ENCODE measurements at places on chromosomes 16 and 17.

DNA sequence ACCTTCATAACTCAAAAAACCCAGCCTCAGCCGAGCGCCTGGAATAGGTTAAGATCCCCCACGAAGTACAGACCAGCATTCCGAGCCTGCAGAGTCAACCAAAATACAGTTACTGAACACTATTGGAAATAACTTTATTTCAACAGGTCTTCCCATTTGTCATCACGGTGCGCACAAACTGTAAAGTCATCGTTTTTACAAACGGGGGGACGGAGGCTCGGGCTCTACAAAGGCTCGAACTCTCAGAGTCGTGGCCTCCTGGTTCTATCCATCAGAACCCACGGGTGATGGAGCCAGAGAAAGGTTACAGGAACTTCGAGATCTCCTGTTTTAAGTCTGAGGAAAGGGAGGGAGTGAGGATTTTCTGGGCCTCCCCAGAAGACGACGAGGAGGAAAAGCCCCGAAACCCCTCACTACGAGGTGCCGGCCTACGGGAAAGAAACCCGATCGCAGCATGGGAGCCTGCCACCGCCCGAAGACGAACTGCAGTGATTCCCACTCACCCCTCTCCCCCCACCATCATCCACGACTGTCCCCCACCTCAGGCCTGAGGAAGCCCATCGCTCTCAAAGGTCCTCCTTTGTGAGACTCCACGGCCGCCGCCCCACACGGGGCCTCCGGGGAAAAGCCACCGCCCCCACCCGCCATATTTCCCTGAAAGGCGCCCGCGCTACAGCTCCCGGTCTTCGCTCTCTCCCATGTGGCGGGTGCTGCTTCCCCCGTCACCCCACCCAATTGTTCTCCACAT, 917 bp downstream of the YWHAE start:
- peaks cover 16% of the 10 kb centered on the region for H3K4me1 ChIP-seq
- peaks cover 4% of the 10 kb centered on the region for H3K36me3 ChIP-seq
- peak overlapping the region; percentile 93 for H3K4me3 ChIP-seq
- no peaks in the 10 kb centered on the region for H3K27me3 ChIP-seq

GRCh38 chr16:66547101-66547989, 2.6 kb downstream of the TK2 start:
- no peak for DNase-seq
- H3K4me3 ChIP-seq = no peak overlapping the region
- H3K36me3 ChIP-seq = no peaks in the 10 kb centered on the region
- no peaks in the 10 kb centered on the region for H3K27me3 ChIP-seq

DNA sequence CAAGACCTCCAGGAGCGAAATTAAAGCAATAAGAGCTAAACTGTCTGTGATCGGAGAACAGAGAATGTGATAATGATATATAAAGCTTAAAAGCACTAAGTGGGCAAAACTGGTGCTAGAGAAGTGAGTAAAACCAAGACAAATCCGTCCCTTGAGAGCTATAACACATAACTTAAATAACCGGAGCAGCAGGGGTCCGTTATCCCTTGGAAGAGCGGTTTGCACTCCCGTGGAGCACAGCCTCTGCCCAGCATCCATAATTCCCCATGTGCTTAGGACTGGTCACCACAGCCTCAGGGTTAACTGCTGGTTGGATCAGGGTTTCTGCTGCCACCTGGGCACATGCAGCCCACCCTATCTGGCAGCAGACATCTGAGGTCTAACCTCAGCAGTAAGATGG, 489.0 kb downstream of the NPIPA7 start:
- H3K36me3 ChIP-seq = no peaks in the 10 kb centered on the region
- no peak overlapping the region for H3K4me3 ChIP-seq
- no peaks in the 10 kb centered on the region for H3K4me1 ChIP-seq
- DNase-seq = no peak

- H3K4me3 ChIP-seq = no peak overlapping the region
- no peaks in the 10 kb centered on the region for H3K4me1 ChIP-seq
- no peaks in the 10 kb centered on the region for H3K36me3 ChIP-seq
Observed at GRCh38 chr17:58369214-58370031, 17.4 kb upstream of the SUPT4H1 start.

- no peak overlapping the region for H3K27ac ChIP-seq
- H3K36me3 ChIP-seq = no peaks in the 10 kb centered on the region
- H3K27me3 ChIP-seq = no peaks in the 10 kb centered on the region
- H3K4me1 ChIP-seq = no peaks in the 10 kb centered on the region
- no peak overlapping the region for H3K4me3 ChIP-seq
Observed at GRCh38 chr16:75794426-75794825, 68.1 kb upstream of the CPHXL start.

- H3K27ac ChIP-seq = no peak within 1 kb of the TSS
- no peak for DNase-seq
- peak within 1 kb of the TSS; percentile 24 for H3K4me3 ChIP-seq
Observed at GRCh38 chr17:6069539-6070429, at the start of gene WSCD1. Gene WSCD1 (plus strand): TSS chr17:6070379. CDS start chr17:6080659, 10,280 bp downstream.

DNA sequence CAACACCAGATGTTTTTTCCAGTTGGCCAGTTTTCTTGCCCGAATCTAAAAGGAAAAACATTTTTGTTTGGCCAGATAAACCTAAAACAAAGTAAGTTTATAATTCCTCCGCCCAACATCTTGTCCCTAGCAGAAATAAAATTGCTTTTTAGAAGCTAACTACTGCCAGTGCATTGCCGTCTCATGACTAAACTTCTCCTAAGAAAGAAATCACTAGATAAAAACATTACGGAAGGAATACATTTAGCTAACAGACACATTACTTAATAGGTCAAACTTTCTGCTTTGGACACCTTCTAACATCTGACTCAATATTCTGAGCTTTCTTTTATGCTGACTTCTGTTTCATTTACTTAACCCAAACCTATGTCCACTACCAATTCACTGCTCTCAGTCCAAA, 36.2 kb downstream of the FBXL20 start:
- no peaks in the 10 kb centered on the region for H3K4me1 ChIP-seq
- no peak overlapping the region for H3K27ac ChIP-seq
- no peaks in the 10 kb centered on the region for H3K36me3 ChIP-seq
- no peaks in the 10 kb centered on the region for H3K27me3 ChIP-seq
- DNase-seq = no peak

- H3K36me3 ChIP-seq = no peaks in the 10 kb centered on the region
- no peak for DNase-seq
- H3K27ac ChIP-seq = no peak overlapping the region
- H3K27me3 ChIP-seq = no peaks in the 10 kb centered on the region
- no peaks in the 10 kb centered on the region for H3K4me1 ChIP-seq
Observed at GRCh38 chr16:68985855-68986254, 119.6 kb upstream of the HAS3 start.

DNA sequence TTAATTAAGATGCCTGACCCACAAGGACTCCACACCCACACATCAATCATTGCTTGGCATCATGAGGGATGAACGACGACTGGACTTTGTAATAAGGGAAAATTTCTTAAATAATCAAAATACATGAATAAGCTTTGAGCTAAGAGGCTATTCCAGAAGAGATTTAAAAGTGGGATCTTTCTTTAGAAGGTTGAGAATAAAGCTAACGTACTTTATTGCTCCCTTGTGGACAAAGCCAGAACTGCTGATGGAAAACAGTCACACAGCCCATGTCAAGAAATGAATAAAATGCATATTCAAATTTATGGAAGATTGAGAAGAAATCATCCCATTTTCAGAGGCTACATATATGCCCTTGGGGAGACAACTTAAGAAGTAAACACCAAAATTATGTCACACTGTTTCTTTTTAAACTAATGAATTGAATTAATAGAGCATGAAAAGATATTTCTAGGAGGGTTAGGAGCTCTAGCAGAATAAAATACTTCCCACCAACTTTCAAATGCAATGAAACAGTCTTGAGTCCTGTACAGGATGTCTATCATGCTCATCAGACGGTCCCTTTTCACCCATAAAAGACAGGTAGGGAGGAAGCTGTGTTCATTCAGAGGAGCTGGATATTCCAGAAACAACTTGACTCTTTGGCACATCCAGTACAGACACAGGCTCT, 60.2 kb upstream of the PHOSPHO1 start:
- H3K27ac ChIP-seq = no peak overlapping the region
- H3K4me3 ChIP-seq = no peak overlapping the region
- peak; percentile 12 for DNase-seq
- H3K27me3 ChIP-seq = no peaks in the 10 kb centered on the region
- H3K4me1 ChIP-seq = no peaks in the 10 kb centered on the region

DNA sequence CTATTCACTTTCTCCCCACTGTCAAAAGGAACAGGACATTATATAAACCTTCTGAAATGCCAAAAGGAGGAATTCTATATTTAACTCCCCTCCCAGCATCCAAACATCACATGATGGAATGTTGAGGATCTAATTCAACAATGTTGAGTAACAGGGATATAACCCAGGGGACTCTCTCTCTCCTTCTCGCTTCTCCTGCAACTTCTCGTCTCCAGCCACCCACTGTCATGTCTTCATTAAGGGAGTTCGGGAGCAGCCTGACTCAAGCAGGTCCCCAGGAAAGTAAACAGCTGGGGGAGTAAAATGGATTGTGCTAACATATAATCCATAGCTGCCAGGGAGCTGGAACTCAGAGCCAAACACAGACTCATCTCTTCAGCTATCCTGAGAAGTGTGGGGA, 51.7 kb downstream of the GRIN2A start:
- H3K4me3 ChIP-seq = no peak overlapping the region
- H3K4me1 ChIP-seq = peaks cover 7% of the 10 kb centered on the region
- no peak for DNase-seq
- H3K27ac ChIP-seq = 0 out of 2 replicates have a peak overlapping the region, but pooled peaks have one; percentile 36
- H3K36me3 ChIP-seq = no peaks in the 10 kb centered on the region

GRCh38 chr17:19996502-19996901, 12.7 kb upstream of the SPECC1 start:
- no peak overlapping the region for H3K27ac ChIP-seq
- H3K4me1 ChIP-seq = no peaks in the 10 kb centered on the region
- no peak for DNase-seq

DNA sequence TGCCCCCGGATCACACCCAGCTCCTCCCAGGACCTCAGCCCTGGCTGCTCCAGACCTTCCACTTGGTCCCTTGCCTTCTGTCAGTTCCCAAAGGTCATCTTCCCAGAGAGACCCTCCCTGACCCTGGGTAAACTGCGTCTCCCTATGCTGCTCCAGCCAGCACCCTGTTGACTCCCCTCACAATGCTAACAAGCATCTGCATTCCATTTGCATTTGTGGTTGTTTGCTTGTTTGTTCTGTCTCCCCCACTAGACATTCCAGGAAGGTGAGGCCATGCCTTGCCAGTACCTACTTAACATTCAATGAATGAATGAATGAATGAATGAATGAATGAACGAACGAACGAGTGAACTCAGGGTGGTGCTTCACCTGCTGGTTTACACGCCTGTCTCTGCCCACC, 171.2 kb downstream of the WSCD1 start:
- DNase-seq = no peak
- no peak overlapping the region for H3K27ac ChIP-seq
- no peaks in the 10 kb centered on the region for H3K4me1 ChIP-seq
- H3K27me3 ChIP-seq = no peaks in the 10 kb centered on the region

- H3K4me3 ChIP-seq = no peak within 1 kb of the TSS
- H3K4me1 ChIP-seq = no peaks in the 10 kb centered on the region
- H3K27me3 ChIP-seq = no peaks in the 10 kb centered on the region
- H3K36me3 ChIP-seq = no peaks in the 10 kb centered on the region
- DNase-seq = no peak
Observed at GRCh38 chr17:3557768-3558583, at the start of gene TRPV3. Gene TRPV3 (minus strand): TSS chr17:3557812. CDS start chr17:3554850, 2,962 bp downstream.

DNA sequence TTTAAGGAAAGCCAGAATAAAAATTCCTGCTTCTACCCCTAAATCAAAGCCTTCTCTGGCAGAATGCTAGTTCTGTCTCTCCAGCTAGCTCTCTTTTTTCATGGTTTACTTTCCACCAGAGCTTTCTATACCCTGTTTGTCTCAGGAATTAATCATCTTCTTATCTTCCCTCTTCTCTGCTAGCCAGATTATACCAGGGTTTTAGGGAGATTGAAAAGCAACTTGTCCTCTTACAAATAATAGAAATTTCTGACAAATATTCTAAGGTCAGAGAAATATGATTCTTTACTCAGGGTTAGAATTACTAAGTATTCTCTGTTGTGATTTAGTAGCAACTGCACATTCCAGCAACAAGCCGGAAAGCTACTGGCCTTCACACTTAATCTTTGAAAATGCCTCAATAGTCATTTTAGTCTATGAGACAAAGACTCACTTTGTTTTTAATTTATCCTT, 166.4 kb downstream of the TANC2 start:
- H3K4me3 ChIP-seq = no peak overlapping the region
- H3K27me3 ChIP-seq = no peaks in the 10 kb centered on the region
- H3K36me3 ChIP-seq = no peaks in the 10 kb centered on the region
- H3K27ac ChIP-seq = peak overlapping the region; percentile 11
- no peak for DNase-seq

DNA sequence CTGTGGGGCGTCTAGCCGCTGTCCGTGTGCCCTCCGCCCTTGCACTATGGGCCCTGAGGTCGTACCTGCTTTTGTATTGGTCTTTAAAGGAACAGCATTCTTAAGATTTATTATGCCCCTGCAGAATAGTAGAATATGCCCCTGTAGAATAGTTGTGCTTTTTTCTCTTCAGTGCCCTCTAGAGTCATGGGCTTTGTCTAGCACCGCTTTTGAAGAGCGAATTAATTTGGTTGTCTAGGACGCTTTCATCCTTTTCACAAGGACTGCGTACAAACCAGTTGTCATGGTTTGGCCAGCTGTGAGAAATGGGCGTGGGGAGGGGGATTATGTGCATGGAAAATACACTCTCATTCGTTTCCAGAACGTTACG, 621 bp downstream of the CEP95 start:
- peak overlapping the region; percentile 99 for H3K4me3 ChIP-seq
- peaks cover 23% of the 10 kb centered on the region for H3K4me1 ChIP-seq
- no peak for DNase-seq
- no peaks in the 10 kb centered on the region for H3K27me3 ChIP-seq
- H3K36me3 ChIP-seq = peaks cover 58% of the 10 kb centered on the region

DNA sequence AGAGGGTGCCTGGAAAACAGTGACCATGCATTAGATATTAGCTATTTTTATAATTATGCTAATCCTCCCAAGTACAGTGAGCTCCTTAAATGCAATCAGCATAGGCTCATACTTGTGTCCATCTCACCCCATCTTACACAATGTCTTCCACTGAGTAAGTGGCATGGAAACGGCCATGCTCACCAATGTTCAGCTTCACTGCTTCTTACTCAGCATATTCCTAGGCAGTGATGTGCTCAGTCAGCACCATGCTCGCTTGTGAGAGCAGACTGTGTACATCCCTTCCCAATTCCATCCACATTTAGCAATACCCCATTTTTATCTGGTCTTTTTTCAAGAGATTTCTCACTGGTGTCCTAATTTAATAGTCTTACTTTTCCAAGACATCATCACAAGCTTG, 454.8 kb upstream of the SOX9 start:
- DNase-seq = no peak
- no peak overlapping the region for H3K27ac ChIP-seq
- no peak overlapping the region for H3K4me3 ChIP-seq
- no peaks in the 10 kb centered on the region for H3K4me1 ChIP-seq
- peaks cover 2% of the 10 kb centered on the region for H3K27me3 ChIP-seq

All from Panc1 (cell line).